ENCODE measurements at places on chromosomes 4 and X. TPM values are rescaled to one million over a fixed set of nuclear protein-coding genes. Genes with fewer than 3 reads are reported as not detected.

- no peaks in the 10 kb centered on the region for H3K4me1 ChIP-seq
- no peaks in the 10 kb centered on the region for H3K27me3 ChIP-seq
- no peaks in the 10 kb centered on the region for H3K36me3 ChIP-seq
- DNase-seq = no peak
- H3K4me3 ChIP-seq = no peak overlapping the region
- H3K27ac ChIP-seq = no peak overlapping the region
Observed at GRCh38 chr4:184250795-184251669, 33.4 kb upstream of the ENPP6 start.

DNA sequence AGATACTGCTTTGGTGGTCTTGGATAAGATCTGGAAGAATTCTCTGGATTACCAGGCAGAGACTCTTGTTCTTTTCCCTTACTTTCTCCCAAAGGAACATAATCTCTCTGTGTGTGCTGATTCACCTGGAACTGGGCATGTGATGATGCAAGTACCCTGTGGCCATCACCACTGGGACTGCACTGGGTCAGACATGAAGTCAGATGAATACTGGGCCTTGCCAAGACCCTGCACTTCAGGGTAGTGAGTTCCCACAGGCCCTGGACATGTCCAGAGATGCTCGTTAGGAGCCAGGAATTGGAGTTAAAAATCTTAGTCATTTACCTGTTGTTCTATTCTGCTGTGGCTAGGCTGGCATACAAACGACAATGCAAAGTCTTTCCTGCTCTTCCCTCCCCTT, 290.1 kb upstream of the BMP3 start:
- H3K4me1 ChIP-seq = no peaks in the 10 kb centered on the region
- H3K27me3 ChIP-seq = no peaks in the 10 kb centered on the region
- no peak overlapping the region for H3K27ac ChIP-seq
- no peak for DNase-seq
- no peaks in the 10 kb centered on the region for H3K36me3 ChIP-seq

DNA sequence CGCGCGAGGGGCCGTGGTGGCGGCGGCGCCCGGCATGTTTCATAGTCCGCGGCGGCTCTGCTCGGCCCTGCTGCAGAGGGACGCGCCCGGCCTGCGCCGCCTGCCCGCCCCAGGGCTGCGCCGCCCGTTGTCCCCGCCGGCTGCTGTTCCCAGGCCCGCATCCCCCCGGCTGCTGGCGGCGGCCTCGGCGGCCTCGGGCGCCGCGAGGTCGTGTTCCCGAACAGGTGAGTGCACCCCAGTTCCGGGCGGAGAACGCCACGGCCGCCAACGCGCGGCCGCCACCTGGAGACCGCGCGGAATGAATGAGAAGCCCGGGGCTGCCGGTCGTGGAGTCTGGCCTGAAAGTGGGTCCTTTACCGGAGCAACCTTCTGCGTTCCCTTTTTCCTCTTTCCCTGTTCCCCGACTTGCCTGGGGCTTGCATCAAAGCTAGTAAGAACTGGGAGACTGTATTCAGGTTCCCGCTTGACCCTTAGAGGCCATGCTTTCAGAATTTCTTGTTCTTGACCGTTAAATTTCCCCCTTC, 429 bp downstream of the NOCT start:
- no peaks in the 10 kb centered on the region for H3K36me3 ChIP-seq
- H3K4me1 ChIP-seq = no peaks in the 10 kb centered on the region
- DNase-seq = no peak

DNA sequence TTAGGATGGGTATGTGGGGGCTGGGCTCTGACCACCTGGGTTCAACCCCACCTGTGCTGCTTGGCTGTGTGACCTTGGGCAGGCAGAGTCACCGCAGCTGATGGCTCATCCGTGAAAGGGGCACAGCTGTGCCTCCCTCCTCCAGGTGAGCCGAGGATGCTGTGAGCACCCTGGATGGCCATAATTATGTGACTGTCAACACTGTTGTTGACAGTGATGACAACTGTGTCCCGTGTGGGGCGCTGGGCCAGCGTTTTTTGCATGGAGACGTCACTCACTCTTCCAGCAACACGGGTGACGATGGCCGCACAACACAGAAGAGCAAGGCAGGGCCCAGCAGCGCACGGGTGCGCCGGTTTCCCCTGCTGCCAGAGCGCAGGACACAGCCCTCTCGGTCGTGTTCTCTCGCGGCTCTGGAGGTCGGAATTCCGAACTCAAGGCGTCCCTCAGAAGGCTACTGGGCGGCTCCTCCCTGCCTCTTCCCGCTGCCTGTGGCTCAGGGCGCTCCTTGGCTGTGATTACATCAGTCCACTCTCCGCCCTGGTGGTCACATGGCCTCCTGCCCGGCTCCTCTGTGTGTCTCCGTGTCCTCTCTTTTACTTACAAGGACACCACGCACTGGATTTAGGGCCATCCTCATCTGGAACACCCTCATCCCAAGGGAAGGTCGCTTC, 1.3 kb downstream of the SH3TC1 start:
- no peak for DNase-seq
- H3K27ac ChIP-seq = no peak overlapping the region
- H3K4me3 ChIP-seq = peak overlapping the region; percentile 70

DNA sequence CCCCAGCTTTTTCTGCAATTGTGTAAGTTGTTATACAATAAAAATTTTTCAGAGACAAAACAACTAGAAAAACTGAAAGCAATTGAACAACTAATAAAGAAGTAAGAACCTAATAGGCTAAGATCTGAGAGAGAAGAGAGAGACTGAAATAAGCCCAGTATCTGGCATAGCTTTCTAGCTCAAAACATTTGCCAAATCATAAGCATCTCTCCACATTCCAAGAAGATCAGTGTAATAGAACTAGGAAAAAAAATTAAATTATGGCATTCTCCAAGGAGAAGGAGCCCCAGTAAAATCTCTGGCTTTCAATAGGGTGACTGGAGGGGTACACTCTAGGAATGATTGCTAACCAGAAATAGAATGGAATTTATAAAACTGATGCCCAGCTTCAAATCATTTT, 19.0 kb upstream of the PPP3CA start:
- H3K27me3 ChIP-seq = no peaks in the 10 kb centered on the region
- H3K27ac ChIP-seq = no peak overlapping the region

DNA sequence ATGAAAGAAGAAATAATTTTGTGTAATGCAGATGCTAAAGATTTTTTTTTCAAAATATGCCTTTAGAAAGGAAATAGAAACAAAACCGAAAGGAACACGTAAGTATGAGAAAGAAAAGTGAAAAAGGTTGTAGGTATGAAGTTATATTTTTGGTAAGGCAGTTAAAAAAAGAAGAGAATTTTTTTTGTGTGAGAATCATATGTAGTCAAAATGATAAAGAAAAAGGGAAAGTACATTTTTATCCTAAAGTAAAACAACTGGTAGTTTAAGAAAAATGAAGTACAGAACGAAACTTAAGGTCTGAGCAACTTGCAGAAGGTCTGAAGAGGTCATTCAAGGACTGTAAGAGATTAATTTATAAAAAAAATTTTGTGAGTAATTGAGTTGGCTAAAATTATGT, 164.0 kb upstream of the TRAM1L1 start:
- H3K4me1 ChIP-seq = no peaks in the 10 kb centered on the region
- no peak overlapping the region for H3K4me3 ChIP-seq
- no peak overlapping the region for H3K27ac ChIP-seq
- no peaks in the 10 kb centered on the region for H3K36me3 ChIP-seq
- no peak for DNase-seq

The SORBS2 gene
- total RNA-seq = 268 TPM

The MTNR1A gene
- not detected for total RNA-seq

- H3K4me1 ChIP-seq = no peaks in the 10 kb centered on the region
- no peak overlapping the region for H3K27ac ChIP-seq
- H3K4me3 ChIP-seq = no peak overlapping the region
- no peaks in the 10 kb centered on the region for H3K36me3 ChIP-seq
- no peaks in the 10 kb centered on the region for H3K27me3 ChIP-seq
Observed at GRCh38 chr4:31175242-31175910, 455.2 kb downstream of the PCDH7 start.

GRCh38 chr4:140220058-140220457, 66.1 kb upstream of the MAML3 start:
- H3K4me1 ChIP-seq = no peaks in the 10 kb centered on the region
- H3K36me3 ChIP-seq = no peaks in the 10 kb centered on the region
- H3K4me3 ChIP-seq = no peak overlapping the region
- no peak overlapping the region for H3K27ac ChIP-seq
